Activated naive CD4-positive, alpha-beta T cell treated with anti-CD3 and anti-CD28 coated beads, Interleukin-2, amount 10 ng/mL, durations not matched to agents 7 days and 5 days (primary cell): ENCODE measurements at places on chromosomes 7 and 10.

GRCh38 chr10:5894873-5895272, 4.8 kb downstream of the FBH1 start:
- no peaks in the 10 kb centered on the region for H3K27me3 ChIP-seq
- peaks cover 65% of the 10 kb centered on the region for H3K4me1 ChIP-seq
- peak overlapping the region; percentile 22 for H3K27ac ChIP-seq
- no peak for DNase-seq
- no peak overlapping the region for H3K4me3 ChIP-seq
- H3K36me3 ChIP-seq = peaks cover 65% of the 10 kb centered on the region

GRCh38 chr10:33600381-33600780, 265.9 kb upstream of the NRP1 start:
- no peak for DNase-seq
- no peak overlapping the region for H3K27ac ChIP-seq
- no peak overlapping the region for H3K4me3 ChIP-seq

DNA sequence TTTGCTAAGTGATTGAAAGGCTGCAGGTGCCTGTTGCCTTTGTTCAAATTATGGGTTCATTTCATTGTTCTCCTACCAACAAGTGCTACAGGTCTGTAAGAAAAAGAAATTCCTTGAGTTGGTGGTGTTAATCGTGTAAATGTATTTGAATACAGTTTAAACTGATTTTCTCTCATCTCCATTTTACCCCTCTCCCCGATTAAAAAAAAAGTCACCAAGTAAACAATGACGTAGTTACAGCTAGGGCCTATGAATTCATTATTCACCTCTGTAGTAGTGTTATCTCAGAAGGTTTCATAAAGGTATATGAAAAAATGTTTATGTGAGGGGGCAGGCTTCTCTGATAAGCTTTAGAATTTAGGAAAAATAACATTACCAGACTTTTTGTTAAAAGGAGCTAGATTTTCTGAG, 1.1 kb downstream of the REEP3 start:
- peaks cover 24% of the 10 kb centered on the region for H3K36me3 ChIP-seq
- H3K27ac ChIP-seq = peak overlapping the region; percentile 87
- peaks cover 57% of the 10 kb centered on the region for H3K4me1 ChIP-seq
- H3K27me3 ChIP-seq = no peaks in the 10 kb centered on the region
- H3K4me3 ChIP-seq = peak overlapping the region; percentile 72

DNA sequence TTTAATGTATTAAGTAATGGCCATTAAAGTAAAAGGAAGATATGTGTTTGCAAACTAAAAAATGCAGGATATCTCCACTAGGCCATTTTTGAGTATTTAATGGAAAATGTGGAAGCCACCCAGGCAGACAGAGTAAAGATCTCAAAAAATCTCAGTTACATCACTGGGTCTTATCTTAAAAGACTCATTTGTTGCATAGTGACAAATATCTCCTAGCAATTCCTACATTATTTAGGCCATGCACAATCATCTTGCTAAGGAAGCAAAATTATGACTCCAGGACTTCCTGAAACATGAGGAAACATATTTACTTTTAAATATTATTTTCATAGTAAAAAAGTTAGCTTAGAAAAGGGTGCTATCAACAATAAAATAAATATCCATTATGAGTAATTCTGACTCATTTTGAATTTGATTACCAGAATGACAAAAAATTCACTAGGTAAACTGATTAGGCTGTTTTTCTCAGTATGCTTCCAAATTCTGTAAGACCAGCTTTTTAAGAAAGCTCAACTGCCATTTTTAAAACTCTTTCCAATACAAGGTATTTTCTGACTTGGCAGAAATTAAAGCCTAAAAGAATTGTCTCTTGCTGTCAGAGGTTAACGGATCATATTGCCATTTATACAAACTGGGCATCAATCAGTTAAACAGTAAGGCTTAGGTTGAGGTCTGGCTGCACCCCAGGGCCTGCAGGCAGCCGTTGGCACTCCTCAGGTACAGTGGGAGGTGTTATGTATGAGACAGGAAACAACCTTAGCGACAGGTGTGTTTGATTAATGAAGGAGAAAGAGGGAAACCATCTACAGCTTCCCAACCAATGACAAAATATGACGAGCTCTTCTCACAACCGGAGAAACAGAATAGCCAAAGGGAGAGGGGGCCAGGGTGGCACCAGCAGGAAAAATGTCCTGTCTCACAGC, 31.8 kb downstream of the PCLO start:
- no peaks in the 10 kb centered on the region for H3K36me3 ChIP-seq
- no peak overlapping the region for H3K27ac ChIP-seq
- no peak overlapping the region for H3K4me3 ChIP-seq
- no peaks in the 10 kb centered on the region for H3K4me1 ChIP-seq
- DNase-seq = no peak

- no peak for DNase-seq
- no peaks in the 10 kb centered on the region for H3K27me3 ChIP-seq
- no peaks in the 10 kb centered on the region for H3K4me1 ChIP-seq
- H3K36me3 ChIP-seq = no peaks in the 10 kb centered on the region
- H3K4me3 ChIP-seq = no peak overlapping the region
Measured at GRCh38 chr7:117808341-117808757, 64.9 kb downstream of the CTTNBP2 start.

- no peaks in the 10 kb centered on the region for H3K4me1 ChIP-seq
- no peak for DNase-seq
- no peak overlapping the region for H3K27ac ChIP-seq
- H3K27me3 ChIP-seq = no peaks in the 10 kb centered on the region
- no peak overlapping the region for H3K4me3 ChIP-seq
Measured at GRCh38 chr7:18610331-18610948, 114.9 kb downstream of the HDAC9 start.

- peaks cover 18% of the 10 kb centered on the region for H3K27me3 ChIP-seq
- H3K4me3 ChIP-seq = no peak overlapping the region
- H3K27ac ChIP-seq = no peak overlapping the region
- H3K4me1 ChIP-seq = peaks cover 21% of the 10 kb centered on the region
- H3K36me3 ChIP-seq = no peaks in the 10 kb centered on the region
Measured at GRCh38 chr7:73839743-73840714, 2.3 kb downstream of the METTL27 start.

- no peaks in the 10 kb centered on the region for H3K4me1 ChIP-seq
- no peak overlapping the region for H3K27ac ChIP-seq
- no peaks in the 10 kb centered on the region for H3K27me3 ChIP-seq
- DNase-seq = no peak
Measured at GRCh38 chr7:18792871-18793595, 297.5 kb downstream of the HDAC9 start.

GRCh38 chr10:9262770-9263169, 1208.3 kb downstream of the GATA3 start:
- no peaks in the 10 kb centered on the region for H3K4me1 ChIP-seq
- no peak overlapping the region for H3K4me3 ChIP-seq
- H3K36me3 ChIP-seq = no peaks in the 10 kb centered on the region
- DNase-seq = no peak

DNA sequence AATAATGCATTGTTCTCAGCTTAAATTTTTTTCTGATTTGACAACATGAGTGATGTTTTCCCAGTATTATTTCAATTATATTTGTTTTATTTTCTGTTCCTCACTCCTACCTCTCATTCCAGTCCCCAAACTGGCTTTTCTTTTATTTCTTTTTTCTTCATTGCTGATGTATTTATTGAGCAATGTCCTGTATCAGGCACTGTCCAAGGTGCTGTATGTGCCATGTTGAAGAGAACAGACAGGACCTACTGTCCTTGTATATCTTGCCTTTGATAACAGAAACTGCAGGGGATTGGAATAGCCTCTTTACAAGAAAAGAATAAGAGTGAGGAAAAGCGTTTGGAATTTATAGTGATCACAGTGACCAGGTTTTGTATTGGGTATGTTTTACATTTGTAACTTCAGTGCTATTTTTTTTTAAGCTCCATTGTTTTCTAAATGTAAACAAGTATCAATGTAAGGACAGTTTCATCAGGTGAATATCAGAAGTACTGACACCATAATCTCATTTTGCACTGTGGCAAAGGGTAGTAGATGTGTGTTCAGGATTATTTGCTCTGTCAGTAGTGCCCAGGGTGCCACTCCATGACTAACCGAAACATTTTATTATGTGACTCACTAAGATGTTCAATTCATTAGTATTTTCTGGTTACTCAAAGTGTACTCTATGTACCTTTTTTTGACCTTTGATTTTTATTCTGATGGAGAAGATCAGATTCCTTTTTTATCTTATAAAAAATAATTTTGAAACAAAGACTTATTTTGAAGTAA, 15.6 kb upstream of the CLDN12 start:
- DNase-seq = no peak
- H3K36me3 ChIP-seq = peaks cover 33% of the 10 kb centered on the region
- no peak overlapping the region for H3K4me3 ChIP-seq
- no peaks in the 10 kb centered on the region for H3K4me1 ChIP-seq
- no peak overlapping the region for H3K27ac ChIP-seq

- peak overlapping the region; percentile 72 for H3K27ac ChIP-seq
- no peak for DNase-seq
- peaks cover 19% of the 10 kb centered on the region for H3K27me3 ChIP-seq
Measured at GRCh38 chr10:119103241-119103902, 541 bp upstream of the DENND10 start.

DNA sequence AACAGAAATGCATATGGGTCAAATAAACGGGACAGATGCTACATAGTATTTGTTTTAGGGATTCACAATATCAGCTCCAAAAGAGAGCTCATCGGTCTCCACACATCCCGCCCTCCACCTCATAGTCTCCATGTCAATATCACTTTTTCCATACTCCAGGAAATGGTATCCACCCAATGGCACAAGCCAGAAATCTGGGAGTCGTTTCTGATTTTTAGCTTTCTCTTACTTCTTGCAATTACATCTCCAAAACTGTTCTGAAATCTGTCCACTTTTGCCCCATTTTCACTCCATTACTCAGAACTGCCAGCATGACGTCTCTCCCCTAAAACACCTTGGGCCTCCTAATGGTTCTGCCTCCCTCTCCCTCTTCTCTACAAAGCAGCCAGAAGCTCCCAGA, 47.4 kb upstream of the EZH2 start:
- H3K4me3 ChIP-seq = no peak overlapping the region
- peak overlapping the region; percentile 2 for H3K27ac ChIP-seq
- H3K27me3 ChIP-seq = no peaks in the 10 kb centered on the region
- H3K36me3 ChIP-seq = peaks cover 5% of the 10 kb centered on the region

DNA sequence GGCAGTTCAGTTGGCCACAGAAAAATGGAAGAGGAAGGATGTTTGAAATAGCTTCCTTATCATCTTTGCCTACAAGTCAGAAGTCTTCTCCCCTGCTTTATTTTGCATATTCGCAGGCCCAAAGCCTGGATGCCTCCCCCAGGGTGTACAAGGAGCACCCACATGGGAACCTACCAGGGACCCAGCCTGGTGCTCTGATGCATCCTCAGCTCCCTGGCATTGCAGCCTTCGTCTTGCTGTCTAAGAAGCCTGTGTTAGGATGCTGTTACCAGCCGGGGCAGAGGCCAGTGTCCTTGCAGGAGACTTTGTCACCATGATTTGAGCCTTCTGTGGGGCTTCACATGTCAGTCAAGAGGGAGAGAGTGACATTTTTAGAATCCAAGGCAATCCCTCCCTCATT, 27.0 kb upstream of the GPR26 start:
- H3K36me3 ChIP-seq = no peaks in the 10 kb centered on the region
- H3K27me3 ChIP-seq = no peaks in the 10 kb centered on the region
- no peak overlapping the region for H3K27ac ChIP-seq
- no peak for DNase-seq

- no peaks in the 10 kb centered on the region for H3K27me3 ChIP-seq
- no peaks in the 10 kb centered on the region for H3K4me1 ChIP-seq
- no peak for DNase-seq
- H3K4me3 ChIP-seq = no peak overlapping the region
- no peak overlapping the region for H3K27ac ChIP-seq
- H3K36me3 ChIP-seq = no peaks in the 10 kb centered on the region
Measured at GRCh38 chr7:90708841-90709317, 112.8 kb downstream of the CDK14 start.

DNA sequence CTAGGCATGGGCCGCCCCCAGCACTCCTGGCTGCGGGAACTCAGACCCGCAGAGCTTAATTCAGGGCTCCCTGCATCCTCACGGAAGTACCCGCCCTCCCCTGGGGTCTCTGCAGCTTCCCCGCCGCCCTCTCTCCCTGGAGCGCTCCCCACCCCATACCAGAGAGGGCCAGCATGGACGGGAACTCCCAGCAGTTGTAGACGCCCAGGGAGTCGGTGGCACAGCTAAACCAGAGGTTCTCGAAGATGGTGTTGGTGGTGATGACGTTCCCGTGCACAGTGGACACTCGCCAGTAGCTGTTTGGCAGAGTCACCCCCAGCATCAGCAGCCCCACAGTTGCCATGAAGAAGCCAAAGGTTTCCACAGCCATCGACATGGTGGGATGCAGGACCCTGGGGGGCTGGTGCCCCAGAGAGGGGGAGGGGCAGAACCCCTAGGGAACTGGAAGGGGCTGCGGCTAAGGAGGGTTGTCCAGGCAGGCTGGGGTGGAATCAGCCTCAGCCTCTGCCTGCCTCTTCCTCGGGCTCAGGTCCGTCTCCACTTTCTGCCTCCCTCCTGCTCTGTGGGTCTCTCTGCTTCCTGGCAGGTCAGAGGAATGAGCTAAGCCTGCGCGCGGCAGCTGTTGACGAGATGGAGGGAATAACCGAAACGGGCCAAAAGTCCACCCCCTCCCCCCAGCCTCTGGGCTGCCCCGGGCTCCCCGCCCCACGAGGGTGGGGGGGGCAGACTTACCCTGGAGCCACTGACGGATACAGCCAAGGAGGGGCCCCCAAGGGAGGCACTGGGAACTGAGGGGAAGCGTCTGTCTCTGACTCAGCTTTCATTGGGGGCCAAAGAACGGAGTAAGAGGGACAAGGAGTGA, at the start of gene CLDN15:
Gene CLDN15, minus strand, starts transcription at position 597 of the 862 bp plus-strand sequence. Its CDS starts 221 bp downstream, at position 376.
- DNase-seq = no peak
- H3K36me3 ChIP-seq = peaks cover 16% of the 10 kb centered on the region

GRCh38 chr7:9796241-9796640, 1177.4 kb upstream of the PHF14 start:
- H3K4me3 ChIP-seq = no peak overlapping the region
- no peak for DNase-seq
- H3K27ac ChIP-seq = no peak overlapping the region
- no peaks in the 10 kb centered on the region for H3K4me1 ChIP-seq
- no peaks in the 10 kb centered on the region for H3K27me3 ChIP-seq
- no peaks in the 10 kb centered on the region for H3K36me3 ChIP-seq

GRCh38 chr7:115094163-115094562, 172.3 kb downstream of the MDFIC start:
- H3K27me3 ChIP-seq = peaks cover 7% of the 10 kb centered on the region
- H3K36me3 ChIP-seq = no peaks in the 10 kb centered on the region
- no peak for DNase-seq
- H3K4me3 ChIP-seq = no peak overlapping the region
- no peak overlapping the region for H3K27ac ChIP-seq
- peaks cover 11% of the 10 kb centered on the region for H3K4me1 ChIP-seq
